ENCODE measurements at places on chromosomes 2 and 18.

GRCh38 chr2:191593622-191594385 lies 84.1 kb upstream of the NABP1 start:
- no peak for DNase-seq

- no peak for DNase-seq
These were observed 39.7 kb upstream of the EPAS1 start for GRCh38 chr2:46257476-46257875.

GRCh38 chr18:59233017-59233410 lies 13.1 kb downstream of the GRP start:
- no peak for DNase-seq

DNA sequence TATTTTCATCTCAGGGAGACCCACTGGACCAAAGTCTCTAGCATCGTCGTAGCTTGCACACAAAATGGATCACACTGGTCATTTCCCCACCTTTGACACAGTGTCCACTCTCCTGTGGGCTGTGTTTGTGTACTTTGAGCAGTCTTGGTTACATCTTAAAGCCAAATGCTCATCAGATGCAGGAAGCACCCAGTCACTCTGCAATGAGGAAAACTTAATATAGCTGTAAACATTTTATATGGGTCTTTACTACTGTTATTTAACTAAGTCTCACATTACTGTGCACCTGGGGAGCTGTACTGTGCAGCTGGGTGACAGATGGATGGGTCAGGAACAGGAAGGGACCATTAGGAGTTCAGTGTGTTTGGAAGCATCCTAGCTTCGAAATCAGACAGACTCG lies 109.0 kb upstream of the CXCR4 start:
- no peak for DNase-seq

DNA sequence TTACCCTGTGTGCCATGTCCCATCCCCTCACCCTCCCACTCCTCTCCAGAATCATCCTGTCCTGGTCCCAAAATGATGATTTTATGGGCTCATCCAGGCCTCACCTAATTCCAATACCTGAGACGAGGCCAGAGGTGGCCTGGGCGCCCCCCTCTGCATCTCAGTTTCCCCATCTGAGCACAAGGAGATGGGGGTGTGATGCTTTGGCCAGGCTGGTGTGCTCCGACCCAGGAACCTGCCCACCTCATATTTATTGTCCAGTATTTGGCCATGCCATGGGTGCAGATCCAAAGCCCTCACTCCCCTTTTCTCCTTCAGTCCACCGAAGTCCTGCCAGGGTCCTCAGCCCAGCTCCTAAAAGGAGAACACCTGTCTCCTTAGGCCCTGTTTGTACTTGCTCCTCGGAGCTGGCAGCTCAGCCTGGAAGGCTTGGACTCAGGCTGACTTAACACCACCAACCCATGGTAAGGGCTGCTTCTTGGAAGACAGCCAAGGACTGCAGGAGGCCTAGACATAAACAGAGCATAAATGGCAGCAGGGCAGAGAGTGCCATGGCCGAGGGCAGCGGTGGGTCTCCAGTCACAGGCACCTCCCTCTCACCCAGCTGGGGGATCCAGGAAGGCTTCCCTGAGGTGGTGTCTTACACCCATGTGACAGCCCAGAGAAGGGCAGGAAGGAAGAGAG lies 3.6 kb downstream of the TEX51 start:
- DNase-seq: peak; percentile 11

DNA sequence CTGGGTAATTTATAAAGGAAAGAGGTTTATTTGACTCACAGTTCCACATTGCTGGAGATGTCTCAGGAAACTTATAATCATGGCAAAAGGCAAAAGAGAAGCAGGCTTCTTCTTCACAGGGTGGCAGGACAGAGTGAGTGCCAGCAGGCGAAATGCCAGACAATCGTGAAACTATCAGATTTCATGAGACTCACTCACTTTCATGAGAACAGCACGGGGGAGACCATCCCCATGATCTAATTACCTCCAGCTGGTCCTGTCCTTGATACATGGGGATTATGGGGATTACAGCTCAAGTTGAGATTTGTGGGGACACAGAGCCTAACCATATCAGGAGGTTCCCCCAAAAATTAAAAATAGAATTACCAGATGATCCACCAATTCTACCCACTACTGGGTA lies 675.5 kb upstream of the SLC8A1 start:
- no peak for DNase-seq

DNA sequence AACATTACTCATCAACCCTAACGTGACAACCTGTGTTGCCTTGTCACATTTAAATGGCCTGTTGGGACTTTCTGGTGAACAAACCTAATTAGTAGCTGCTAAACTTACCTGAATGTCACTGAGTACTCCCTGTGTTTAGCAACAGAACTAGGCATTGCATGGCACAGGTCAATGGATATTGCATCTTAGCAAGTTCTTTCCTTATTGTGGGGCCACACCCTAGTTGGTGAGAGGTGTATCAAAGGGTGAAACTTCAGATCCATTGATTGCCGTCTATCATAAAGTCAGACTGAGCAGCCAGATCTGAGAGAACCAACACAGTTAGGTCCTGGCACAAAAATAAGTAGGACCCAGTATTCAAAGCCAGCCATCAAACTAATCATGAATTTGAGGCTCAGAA lies 29.8 kb upstream of the ZNF385B start:
- no peak for DNase-seq

- no peak for DNase-seq
These were observed 119.1 kb downstream of the LYPD1 start for GRCh38 chr2:132550946-132551345.

DNA sequence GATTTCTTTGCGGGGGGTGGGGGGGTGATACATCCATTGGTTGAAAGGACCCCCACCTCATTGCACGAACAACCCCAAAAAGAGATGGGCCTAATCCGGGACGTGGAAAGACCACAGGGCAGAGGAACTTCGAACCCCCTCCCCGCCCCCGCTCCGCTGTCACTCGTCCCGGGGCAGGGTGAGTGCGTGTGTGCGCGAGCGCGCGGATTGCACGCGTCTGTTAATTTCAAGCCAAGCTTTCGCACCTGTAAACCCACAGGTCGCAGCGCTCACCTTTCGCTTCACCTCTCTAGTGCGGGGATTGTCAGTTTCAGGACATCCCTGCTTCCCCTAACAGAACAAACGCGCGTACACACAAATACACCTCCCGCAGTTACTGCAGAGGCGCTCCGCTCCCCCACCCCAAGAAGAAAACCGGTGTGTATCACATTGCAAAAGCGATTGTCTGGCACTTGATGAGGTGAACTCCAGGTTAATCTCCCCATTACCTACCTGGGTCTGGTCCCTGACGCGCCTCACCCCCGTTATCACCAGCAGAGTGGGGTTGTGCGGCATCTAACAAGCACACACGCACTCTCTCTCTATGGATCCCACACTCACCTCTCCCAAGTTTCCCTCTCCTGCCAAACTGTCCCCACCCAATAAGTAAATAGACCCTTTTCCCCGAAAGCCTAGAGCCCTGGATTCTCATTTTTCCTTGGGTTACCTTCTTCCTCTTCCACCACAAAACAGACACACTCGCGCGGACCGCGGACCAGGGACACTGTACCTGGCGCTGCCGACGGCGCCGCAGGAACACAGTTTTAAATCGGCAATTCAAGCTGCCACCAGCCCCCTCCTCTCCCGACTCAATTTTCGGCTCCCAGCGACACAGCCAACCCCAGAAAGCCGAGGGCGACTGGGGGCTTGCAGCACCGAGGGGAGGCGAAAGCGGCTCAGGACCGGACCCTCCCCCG lies 1.0 kb downstream of the CYP26B1 start:
- peak; percentile 13 for DNase-seq

GRCh38 chr18:34261865-34262780 lies 37.4 kb upstream of the NOL4 start:
- DNase-seq: no peak

GRCh38 chr18:55501982-55502710 lies 85.8 kb downstream of the TCF4 start:
- no peak for DNase-seq

GRCh38 chr2:19722531-19722971 lies 179.2 kb downstream of the TTC32 start:
- DNase-seq: peak; percentile 25

- DNase-seq: no peak
These were observed 26.2 kb upstream of the SPOPL start for GRCh38 chr2:138475277-138475776.

- DNase-seq: no peak
These were observed 460.2 kb upstream of the UBE2E3 start for GRCh38 chr2:180520206-180520605.

- no peak for DNase-seq
These were observed 18.7 kb downstream of the ORC2 start for GRCh38 chr2:200944467-200945394.

GRCh38 chr2:10303694-10304378 lies 1.1 kb downstream of the HPCAL1 start:
- peak; percentile 54 for DNase-seq

DNA sequence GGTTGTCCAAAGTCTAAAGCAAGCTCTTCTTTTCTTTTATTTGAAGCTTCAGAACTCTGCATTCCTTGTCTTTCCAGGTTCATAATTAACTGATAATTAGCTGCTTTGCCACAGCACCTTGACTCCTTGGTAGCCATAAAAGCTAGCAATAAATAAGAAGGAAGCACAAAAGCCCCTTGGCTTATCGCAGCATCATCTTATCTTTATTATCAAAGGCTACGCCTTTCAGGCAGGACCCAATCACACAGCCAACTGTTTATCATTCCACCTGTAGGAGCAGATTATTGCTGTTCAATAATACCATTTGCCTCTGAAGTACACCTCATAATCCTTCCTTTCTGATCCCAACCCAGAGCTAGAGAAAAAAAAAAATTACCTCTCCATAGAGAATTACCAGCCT lies 489.2 kb downstream of the SATB2 start:
- no peak for DNase-seq

GRCh38 chr2:134796373-134796772 lies 42.0 kb upstream of the ACMSD start:
- DNase-seq: no peak
